ENCODE measurements at places on chromosomes 6 and 20. TPM values are rescaled to one million over a fixed set of nuclear protein-coding genes. Genes with fewer than 3 reads are reported as not detected.

MLN gene
- not detected for polyA plus RNA-seq

SPACA1 gene
- polyA plus RNA-seq, result not detected

- DNase-seq, result no peak
Measured at GRCh38 chr20:11553603-11554002, 364.1 kb upstream of the BTBD3 start.

GRCh38 chr20:2305479-2305878 is 9.7 kb downstream of the TGM3 start:
- DNase-seq, result no peak

TSBP1 gene
- not detected for polyA plus RNA-seq

GRCh38 chr20:53866794-53867740 is 203.3 kb downstream of the BCAS1 start:
- no peak for DNase-seq

GRCh38 chr6:91483415-91484105 is 896.7 kb upstream of the MAP3K7 start:
- no peak for DNase-seq

DNA sequence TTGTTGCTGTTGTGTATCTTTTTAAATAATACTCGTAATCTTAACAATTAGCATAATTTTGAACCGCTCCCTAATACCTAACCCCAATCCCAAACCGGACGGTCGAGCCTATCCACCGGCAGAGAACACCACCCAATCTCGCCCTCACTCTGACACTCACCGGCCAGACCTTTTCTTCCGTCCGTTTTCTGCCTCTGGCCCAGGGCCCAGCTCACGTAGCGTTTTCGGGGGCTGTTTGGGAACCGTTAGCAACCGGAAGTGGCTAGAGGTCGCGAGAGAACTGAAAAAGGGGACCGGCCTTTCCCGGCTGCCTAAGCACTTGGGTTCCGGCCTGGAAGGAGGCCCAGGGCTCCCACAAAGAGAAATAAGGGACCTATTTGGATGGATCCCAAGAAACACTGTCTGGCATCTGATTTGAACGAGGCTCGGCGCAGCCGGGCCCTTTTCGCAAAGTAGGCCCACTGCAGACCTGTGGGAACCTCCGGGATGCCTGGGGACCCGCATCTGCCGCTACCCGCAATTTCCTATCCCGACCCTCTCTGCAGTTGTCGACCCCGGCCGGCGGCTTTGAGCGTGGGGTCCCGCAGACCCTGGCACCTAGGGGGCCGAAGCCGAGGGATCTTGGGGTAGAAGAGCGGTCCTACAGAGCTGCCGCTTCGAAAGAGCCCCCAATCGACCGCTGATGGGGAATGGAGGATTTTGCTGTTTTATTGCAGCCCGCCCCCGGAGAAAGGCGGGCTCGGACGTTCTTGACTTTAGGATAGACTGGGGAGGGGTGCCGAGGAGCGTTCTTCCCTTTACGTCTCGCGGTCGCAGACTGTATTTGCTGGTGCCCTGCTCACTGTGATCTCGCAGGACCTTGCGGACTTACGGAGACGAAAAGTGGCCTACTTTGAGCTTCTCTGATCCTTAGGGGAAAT is 4.8 kb upstream of the ZKSCAN8 start:
- peak; percentile 88 for DNase-seq

GRCh38 chr6:17432356-17432755 is 39.0 kb downstream of the CAP2 start:
- no peak for DNase-seq

MOG gene
- 3.1 TPM for polyA plus RNA-seq

- no peak for DNase-seq
Measured at GRCh38 chr20:3250091-3250504, 11.1 kb upstream of the SLC4A11 start.

- DNase-seq, result peak; percentile 41
Measured at GRCh38 chr20:2767768-2768631, 32.4 kb downstream of the CPXM1 start.

DNA sequence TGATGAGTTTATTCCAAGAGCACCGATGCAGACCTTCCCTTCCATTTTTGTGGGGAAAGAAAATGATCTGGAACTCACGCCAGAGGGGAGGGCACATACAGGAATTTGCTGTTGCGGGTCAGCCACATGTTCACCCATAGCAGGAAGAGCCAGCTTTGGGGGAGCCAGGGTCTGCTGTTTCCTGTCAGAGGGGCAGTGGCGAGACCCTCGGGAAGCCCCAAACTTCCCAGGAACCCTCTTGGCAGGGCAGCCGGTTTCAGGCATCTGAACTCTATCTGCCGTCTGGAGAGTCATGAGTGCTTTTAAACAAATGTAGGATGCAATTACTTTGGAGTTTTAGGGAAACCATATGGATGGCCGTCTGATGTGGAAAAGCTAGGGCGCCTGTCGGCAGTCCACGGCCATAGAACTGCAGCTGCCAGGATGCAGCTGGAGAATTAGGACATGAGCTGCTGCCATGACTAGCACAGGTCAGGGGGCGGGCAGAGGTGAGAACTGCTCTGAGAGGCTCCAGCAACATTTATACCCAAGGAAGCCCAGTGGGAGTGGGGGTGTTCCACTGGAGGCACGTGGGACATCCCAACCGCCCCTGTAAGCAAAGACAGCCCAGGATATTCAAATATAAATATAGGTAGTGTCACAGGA is 14.8 kb upstream of the SERPINB9 start:
- no peak for DNase-seq

- DNase-seq, result peak; percentile 81
Measured at GRCh38 chr6:33768644-33769120, 20.2 kb downstream of the LEMD2 start.

RCAN2 gene
- polyA plus RNA-seq, result 85.4 TPM

NCOA6 gene
- polyA plus RNA-seq, result 11.6 TPM

- DNase-seq, result no peak
Measured at GRCh38 chr20:43727980-43728590, 1.3 kb upstream of the GTSF1L start.

DNA sequence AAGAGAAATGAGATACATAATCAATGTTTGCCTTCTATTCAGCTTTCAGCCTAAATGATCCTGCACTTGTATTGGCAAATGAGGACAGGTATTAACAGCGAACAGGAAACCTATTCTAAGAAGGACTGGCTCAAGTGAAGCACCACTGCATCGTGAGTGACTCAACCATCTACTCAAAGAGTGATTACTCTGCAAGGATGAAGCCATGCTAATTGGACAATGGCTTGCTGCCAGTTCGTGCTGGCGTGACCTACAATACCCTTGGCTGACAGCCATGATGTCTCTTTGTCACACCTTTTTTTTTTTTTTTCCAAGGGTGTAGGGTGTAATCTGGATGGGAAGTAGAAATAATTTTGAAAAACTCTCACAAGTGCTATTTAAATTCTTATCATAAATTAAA is 104.9 kb downstream of the GJA10 start:
- peak; percentile 55 for DNase-seq

GRCh38 chr20:49503176-49503575 is 20.7 kb upstream of the KCNB1 start:
- no peak for DNase-seq

FLRT3 gene
- polyA plus RNA-seq, result 0.04 TPM

GRCh38 chr6:73942592-73943186 is 246.7 kb downstream of the CD109 start:
- no peak for DNase-seq

DNA sequence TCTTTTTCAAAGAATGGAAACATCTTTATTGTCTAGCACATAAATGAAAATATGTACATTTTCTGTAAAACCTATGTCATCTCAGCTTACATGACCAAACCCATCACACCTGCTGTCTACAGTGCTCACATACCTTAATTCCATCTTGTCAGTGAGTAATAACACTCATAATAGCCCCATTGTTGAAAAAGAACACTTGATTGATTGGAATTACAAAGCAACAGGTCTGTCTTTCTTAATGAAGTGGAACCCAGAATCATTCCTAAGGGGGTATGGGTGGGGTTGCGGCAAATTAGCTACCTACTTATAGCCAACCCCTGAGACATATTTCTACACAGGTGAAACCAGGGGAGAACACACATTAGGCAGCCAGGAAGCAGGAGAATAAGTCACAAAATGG is 20.2 kb downstream of the ADGRF4 start:
- no peak for DNase-seq

IP6K3 gene
- polyA plus RNA-seq, result 18.4 TPM

DNA sequence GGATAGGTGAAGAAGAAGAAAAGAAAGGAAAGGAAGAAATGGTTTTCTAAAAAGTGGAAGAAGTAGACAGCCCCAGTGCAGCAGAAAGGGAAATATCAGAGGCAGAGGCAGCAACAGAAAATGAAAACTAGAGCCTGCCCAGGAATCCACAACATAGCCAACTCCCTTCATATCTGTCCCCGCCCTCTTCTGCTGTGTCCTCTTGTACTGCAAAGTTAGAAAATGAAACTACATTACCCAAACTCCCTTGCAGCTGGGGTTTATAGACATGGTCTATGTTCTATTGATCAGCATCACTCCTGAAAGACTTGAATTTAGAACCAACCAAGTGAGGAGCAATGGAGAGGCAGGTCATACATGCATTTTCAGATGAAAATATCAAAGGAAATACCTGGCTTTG is 200.5 kb upstream of the PHACTR1 start:
- no peak for DNase-seq

GRCh38 chr20:11807054-11808048 is 110.3 kb upstream of the BTBD3 start:
- no peak for DNase-seq

- no peak for DNase-seq
Measured at GRCh38 chr6:38364127-38364526, 275.6 kb downstream of the BTBD9 start.

MMP24 gene
- 0.09 TPM for polyA plus RNA-seq

TCF21 gene
- polyA plus RNA-seq, result 8.0 TPM

DNA sequence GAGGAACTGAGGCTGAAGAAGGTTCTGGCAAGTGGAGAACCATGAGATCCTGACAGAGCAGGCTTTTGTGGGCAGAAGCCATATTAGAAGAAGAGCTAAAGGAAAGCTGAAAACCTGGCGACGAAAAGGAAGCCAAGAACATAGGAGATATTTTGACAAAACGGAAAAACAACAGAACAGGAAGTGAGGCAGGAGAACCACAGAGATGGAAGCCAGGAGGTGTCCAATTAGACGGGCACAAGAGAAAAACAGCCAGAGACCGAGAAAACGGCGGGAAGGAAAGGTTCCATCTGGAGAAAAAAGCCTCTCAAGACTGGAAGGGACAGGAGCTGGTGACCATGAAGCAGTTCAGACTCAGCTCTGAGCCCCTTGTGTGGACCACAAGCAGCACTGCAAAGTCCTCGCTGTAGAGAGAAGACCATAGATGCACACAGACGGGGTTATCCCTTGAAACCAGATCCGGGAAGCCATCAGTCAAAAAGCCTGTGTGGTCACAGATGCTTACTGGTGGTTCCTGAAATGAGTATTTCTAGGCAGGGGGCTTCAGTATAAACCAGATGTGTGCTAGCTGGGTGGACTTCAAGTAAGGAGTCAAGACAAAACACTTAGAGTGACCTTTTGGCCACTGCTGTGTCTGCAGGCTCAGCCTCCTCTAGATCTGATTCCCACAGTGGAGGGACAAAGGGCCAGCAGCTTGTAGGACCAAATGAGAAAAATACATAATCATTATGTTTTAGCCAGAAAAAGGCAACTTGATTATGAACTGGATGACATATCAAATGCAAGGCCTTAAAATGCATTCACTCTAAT is 30.7 kb downstream of the SSR1 start:
- DNase-seq, result no peak

- no peak for DNase-seq
Measured at GRCh38 chr6:3949521-3949920, 100.3 kb downstream of the FAM50B start.

GRCh38 chr6:37097335-37097734 is 72.6 kb upstream of the PIM1 start:
- DNase-seq, result no peak

DNA sequence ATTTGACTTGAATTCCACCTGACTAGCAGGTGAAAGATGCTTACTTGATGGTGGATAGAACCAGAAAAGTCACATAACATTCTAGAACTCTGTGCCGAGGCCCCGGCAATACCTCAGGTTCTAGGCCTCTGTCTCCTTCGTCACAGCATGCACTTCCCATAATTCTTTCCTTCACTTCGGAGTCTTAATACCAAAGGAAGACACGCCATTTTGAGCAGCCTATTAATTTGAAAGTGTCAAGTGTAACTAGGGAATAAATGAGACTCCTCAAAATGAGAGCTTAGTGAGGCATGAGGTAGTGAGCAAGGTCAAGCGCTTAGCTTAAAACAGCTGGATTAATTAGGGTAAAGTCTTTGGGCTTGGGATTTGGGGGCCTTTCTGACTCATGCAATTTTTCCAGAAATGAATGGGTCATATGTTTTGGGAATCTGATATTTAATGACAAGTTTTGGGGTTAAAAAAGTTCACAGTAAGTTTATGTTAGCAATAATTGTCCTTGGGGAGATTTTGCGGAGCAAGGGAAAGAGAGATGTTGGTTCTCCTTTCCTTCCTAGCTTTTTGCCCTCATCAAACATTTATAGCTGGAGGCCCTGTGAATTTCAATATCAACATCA is 29.1 kb upstream of the SGK1 start:
- no peak for DNase-seq

DNA sequence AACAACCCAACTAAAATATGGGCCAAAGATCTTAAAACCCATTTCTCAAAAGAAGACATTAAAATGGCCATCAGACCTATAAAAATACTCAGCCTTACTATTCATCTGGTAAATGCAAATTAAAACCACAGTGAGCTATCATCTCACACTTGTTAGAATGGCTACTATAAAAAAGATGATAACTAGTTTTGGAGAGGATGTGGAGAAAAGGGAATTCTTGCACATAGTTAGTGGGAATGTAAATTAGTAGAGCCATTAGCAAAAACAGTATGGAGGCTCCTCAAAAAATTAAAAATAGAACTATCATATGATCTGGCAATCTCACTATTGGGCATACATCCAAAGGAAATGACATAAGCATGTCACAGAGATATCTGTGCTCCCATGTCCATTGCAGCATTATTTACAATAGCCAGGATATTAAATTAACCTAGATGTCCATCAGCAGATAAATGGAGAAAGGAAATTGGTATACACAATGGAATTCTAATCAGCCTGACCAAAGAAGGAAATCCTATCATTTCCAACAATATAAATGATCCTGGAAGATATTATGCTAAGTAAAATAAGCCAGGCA is 2.9 kb downstream of the SIRPB1 start:
- DNase-seq, result no peak

- no peak for DNase-seq
Measured at GRCh38 chr6:100050550-100050949, 56.5 kb upstream of the MCHR2 start.

CCN6 gene
- not detected for polyA plus RNA-seq

RIPOR3 gene
- 6.3 TPM for polyA plus RNA-seq

DNA sequence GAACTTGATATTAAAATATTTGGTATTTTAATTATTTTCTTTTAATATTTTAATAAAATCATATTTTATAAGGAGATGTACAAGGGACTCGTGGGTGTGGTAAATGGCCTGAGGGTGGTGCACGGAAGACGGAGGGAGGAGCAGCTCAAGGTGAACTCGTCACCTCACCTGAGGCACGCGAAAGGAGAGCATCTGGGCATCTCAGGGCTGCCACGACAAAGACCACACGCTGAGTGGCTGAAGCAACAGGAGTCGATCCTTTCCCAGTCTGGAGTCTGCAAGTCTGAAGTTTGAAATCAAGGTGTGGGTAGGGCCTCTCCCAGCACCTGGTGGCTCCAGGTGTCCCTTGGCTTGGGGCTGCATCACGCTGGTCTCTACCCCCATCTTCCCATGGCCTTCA is 39.7 kb downstream of the APCDD1L start:
- DNase-seq, result no peak

PPP1R14C gene
- 41.9 TPM for polyA plus RNA-seq
